ENCODE measurements at places on chromosomes 12 and 14.

DNA sequence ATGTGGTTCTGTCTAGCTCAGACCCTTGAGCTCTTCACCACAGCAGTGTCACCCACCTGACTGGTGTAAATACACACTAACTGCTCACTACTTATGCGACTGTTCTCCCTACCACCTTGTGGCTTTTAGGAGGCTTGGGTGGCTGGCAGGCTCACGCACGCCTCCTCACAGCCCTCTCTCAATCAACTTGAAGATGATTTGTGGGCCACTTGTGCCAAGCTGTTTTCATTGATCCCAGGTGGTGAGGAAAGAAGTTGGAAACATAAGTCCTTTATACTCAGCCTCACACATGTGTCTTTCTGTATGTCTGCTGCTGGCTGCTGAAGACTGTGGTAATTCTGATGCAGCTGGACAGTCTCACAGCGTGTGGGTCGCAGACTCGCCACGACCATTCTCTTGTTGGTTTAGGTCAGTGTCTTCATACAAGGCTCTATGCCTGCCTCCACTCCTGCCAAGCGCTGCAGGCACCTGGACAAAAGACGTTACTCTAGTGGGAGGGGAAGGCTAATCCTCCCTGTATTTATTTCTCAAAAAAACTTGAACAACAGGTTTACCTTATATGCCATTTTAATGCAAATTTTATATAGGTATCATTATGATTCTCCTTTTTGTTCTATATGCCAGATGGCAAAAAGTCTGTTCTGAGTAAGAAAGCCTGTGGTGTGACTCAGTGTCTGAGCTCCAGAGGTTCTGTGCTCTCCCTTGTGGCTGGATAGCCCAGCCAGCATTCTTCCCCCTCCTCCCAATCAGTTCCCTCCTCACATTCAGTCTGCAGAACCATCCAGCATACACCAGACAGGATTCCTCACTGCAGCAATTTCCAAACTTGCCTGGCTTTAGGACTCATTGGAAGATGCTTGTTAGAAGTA, 115.6 kb downstream of the DIP2B start:
- DNase-seq = peak; percentile 23

DNA sequence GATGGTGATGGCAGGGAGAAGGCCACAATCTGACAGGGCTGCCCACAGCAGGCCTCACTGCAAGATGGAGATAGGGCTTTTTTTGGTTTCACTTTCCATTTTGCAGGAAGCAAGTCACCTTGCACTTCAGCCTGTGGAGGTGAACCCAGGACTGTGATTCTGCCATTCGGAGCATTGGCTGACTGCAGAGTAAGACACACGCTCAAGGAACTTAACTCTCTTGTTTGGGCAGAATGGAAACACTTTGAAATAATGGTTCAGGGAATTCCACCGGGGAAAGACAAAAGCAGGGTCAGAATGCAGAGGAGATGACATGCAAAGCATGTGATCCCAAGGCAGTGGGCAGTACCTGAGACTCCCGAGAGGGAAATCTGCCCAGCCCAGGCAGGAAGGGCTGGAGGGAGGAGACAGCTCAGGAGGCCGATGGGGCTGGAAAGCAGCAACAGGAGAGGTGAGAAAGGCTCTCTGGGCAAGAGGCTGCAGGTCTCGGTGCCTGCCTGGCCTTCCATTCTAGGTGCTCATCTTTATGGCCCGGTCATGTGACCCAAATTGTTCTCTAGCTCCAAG, 58.7 kb upstream of the PRMT8 start:
- no peak for DNase-seq

- DNase-seq = no peak
These were observed 95.6 kb upstream of the NRXN3 start for GRCh38 chr14:78074561-78074960.

DNA sequence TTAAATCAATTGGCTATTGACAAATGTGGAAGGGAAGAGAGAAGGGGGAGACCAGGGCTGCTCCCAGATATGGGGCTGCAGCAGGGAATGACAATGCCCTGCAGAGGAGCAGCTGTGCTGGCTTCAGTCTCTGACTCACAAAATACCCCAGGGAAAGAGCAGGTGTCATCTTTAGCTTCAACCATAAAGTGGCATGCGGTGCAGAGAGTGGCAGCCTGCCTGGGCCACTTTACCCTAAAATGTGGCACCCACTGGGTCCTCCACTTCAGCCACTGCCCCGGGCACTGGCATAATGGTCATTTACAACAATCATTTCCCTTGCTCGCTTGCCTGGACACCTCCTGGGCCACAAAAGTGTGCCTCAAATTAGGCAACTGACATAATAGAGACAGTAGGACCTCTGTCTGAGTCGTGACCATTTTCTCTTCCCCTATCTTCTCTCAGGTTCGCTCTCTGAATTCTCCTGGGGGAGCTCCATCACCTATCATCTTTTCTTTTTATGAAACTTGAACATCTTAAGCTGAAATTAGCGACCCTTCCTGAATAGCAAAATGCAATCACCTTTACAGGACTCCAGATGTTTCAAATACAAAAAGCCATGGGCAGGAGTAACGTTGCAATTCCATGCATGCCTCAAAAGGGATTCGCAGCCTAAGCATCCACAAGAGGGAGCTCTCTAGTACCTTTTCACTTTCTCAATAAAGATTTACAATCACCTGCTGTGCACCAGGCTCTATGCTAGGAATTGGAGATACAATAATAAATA, 179.9 kb upstream of the ATF7IP start:
- DNase-seq = peak; percentile 50
